ENCODE measurements at places on chromosomes 4 and X. TPM values are rescaled to one million over a fixed set of nuclear protein-coding genes. Genes with fewer than 3 reads are reported as not detected.
A peak's percentile ranks its signal among the peaks of the same experiment; 100 is the strongest.

XAGE2 gene
- total RNA-seq = not detected

FHDC1 gene
- total RNA-seq = 3.9 TPM

ARMCX1 gene
- 17.9 TPM for total RNA-seq

STK26 gene
- total RNA-seq = 5.3 TPM

DNA sequence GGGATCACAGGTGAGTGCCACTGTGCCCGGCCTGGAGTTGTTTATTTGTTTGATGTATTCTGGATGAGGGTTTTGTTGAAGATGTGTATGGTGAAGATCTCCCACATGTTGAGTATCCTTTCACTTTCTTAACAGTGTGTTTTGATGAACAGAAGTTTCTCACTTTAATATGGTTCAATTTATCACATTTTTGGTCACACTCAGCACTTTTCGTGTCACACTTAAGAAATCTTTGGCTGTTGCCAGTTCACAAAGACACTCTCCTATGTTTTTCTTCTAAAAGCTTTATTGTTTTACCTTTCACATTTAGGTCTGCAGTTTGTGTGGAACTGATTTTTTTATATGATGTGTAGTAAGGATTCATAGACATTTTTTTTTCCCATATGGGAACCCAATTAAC lies 16.6 kb upstream of the ZNF185 start:
- no peaks in the 10 kb centered on the region for H3K27me3 ChIP-seq
- H3K4me3 ChIP-seq = no peak overlapping the region
- no peaks in the 10 kb centered on the region for H3K4me1 ChIP-seq
- H3K27ac ChIP-seq = no peak overlapping the region
- DNase-seq = no peak

DNA sequence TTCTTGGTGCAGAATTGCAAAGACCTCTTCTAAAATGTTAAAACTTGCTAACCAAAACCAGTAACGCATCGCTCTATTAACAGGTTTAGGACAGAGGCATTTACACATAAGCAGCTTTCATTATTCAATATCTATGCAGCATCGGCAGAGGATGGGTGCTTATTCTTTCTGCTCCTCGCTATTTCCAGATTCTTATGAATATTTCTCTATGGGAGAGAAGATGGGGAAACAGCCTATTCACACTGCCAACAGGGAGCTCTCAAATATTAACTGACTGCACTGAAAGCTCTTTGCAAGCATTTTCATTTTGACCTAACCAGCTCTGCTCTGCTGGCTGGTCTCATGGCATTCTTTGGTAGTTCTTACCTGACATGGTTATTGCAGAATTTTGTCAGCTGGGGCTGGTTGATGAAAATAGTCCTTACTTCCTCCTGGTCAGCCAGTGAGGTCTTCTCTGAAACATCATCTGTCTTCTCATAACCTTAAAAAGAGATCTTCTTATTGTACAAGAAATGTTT lies 30.2 kb downstream of the ATP8A1 start:
- no peak for DNase-seq
- H3K4me1 ChIP-seq = peaks cover 21% of the 10 kb centered on the region
- no peak overlapping the region for H3K27ac ChIP-seq
- H3K27me3 ChIP-seq = no peaks in the 10 kb centered on the region
- no peaks in the 10 kb centered on the region for H3K36me3 ChIP-seq

DNA sequence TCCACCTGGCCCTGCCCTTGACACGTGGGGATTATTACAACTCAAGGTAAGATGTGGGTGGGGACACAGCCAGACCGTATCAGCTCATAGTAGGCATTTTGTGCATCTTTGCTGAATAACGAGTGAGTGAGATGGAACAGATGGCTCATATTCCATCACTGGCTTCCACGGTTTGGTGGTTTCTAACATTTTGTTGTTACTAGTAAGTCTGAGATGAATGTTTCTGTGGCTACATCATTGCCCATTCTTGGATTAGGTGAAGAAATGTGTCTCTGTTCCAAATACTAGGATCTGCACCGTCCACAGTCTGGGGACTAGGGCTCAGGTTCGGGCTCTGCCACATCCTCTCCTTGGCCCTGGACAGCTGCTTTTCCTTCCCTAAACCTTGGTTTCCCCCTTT lies 3.6 kb downstream of the ABLIM2 start:
- DNase-seq = no peak
- peaks cover 21% of the 10 kb centered on the region for H3K4me1 ChIP-seq
- H3K27me3 ChIP-seq = no peaks in the 10 kb centered on the region
- no peak overlapping the region for H3K4me3 ChIP-seq
- H3K36me3 ChIP-seq = no peaks in the 10 kb centered on the region

DNA sequence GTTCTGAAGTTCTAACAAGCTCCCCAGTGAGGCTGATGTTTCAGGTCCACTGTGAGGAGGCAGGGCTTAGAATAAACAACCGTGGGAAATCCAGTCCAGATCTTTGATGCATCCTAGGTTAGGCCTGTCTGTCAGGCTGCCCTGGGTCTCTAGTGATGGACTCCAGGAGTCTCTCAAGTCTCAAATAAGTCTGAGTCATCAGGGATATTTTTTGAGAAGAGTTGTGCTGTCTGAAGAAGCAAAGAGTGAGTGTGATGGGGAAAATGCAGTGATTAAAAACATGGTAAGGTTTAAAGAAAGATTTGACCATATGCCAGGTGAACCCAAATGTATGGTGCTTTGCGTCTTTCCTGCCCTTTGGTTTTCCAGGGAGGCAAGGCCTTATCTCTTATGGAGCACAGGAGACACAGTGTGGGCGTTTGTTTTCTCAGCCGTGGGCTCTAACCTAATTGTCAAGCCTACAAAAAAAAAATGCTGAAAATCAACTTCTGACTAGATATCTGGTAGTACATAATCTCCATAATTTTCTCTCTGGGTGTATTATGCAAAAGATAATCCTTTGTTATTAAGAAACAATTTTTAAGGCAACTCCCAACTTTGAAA lies 100.7 kb downstream of the PTTG2 start:
- no peaks in the 10 kb centered on the region for H3K27me3 ChIP-seq
- H3K27ac ChIP-seq = no peak overlapping the region
- no peak overlapping the region for H3K4me3 ChIP-seq
- peaks cover 3% of the 10 kb centered on the region for H3K4me1 ChIP-seq

DNA sequence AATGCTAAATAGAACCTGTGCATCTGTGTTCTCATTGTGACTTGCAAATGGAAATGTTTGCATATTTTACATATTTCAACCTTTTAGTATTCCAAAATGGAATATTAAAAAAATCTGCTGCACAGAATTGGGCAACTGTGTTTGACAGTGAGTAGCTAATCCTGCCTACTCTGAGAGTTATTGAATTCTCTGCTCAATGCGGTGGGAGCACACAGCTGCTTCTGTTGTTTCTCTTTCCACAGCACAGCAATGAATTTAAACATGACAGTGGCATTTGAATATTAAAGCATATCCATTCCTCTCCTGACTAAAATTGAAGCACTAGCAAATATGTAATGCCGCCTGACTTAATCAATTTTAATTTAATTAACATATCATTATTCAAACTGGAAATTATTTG lies 366.6 kb downstream of the GASK1B start:
- peaks cover 24% of the 10 kb centered on the region for H3K4me1 ChIP-seq
- no peaks in the 10 kb centered on the region for H3K36me3 ChIP-seq
- no peak overlapping the region for H3K27ac ChIP-seq
- DNase-seq = no peak
- H3K27me3 ChIP-seq = no peaks in the 10 kb centered on the region

GRCh38 chr4:58809366-58809765 lies 1699.2 kb upstream of the IGFBP7 start:
- no peak overlapping the region for H3K27ac ChIP-seq
- no peaks in the 10 kb centered on the region for H3K27me3 ChIP-seq
- no peak overlapping the region for H3K4me3 ChIP-seq

DNA sequence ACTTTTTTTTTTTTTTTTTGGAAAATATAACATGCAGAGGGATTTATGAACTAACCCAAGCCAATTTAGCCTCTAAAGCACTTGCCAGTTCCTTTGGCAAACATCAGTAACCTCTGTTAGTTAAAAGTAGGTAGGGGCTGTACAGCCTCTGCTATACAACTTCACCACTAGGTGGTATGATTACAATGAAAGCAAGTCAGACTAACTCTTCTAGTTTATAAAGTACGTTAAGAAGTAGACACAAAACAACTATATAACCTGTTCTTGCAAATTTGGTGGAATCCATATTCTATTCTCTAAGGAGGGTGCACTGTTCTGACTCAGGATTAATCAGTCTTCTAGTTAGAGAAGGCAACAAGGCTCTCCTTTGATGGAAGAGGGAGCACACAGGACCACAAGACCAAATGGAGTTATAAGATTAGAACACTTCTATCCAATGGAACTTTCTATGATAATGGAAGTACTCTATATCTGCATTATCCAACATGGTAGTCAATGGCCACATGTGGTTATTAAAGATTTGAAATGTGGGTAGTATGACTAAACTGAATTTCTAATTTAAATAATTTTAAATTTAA lies 12.8 kb downstream of the AIMP1 start:
- no peaks in the 10 kb centered on the region for H3K36me3 ChIP-seq
- no peaks in the 10 kb centered on the region for H3K27me3 ChIP-seq
- H3K4me1 ChIP-seq = peaks cover 5% of the 10 kb centered on the region
- no peak overlapping the region for H3K27ac ChIP-seq

GRCh38 chr4:147839200-147839599 lies 107.3 kb downstream of the ARHGAP10 start:
- no peaks in the 10 kb centered on the region for H3K27me3 ChIP-seq
- H3K4me3 ChIP-seq = no peak overlapping the region
- H3K4me1 ChIP-seq = no peaks in the 10 kb centered on the region
- no peaks in the 10 kb centered on the region for H3K36me3 ChIP-seq
- DNase-seq = no peak
- H3K27ac ChIP-seq = no peak overlapping the region

DNA sequence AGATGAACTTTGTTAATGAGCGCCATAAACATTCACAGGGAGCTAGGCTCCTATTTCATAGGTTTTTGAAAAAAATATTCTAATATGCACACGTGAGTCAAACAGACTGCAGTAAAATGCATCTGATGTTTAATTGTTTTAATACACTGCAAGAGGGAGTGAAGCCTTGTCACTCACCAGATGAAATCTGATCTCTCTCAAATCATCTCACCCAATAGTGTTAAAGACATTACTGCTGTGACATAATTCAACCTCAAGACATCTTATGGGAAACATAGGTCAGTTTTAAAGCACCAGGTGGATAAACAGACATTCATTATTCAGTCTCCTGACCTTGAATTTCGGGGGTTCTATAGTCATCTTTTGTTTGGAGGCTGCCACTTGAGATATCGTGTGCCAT lies 148.3 kb downstream of the MAML3 start:
- no peaks in the 10 kb centered on the region for H3K27me3 ChIP-seq
- no peak overlapping the region for H3K4me3 ChIP-seq
- H3K4me1 ChIP-seq = peaks cover 26% of the 10 kb centered on the region
- H3K27ac ChIP-seq = no peak overlapping the region
- DNase-seq = no peak

DNA sequence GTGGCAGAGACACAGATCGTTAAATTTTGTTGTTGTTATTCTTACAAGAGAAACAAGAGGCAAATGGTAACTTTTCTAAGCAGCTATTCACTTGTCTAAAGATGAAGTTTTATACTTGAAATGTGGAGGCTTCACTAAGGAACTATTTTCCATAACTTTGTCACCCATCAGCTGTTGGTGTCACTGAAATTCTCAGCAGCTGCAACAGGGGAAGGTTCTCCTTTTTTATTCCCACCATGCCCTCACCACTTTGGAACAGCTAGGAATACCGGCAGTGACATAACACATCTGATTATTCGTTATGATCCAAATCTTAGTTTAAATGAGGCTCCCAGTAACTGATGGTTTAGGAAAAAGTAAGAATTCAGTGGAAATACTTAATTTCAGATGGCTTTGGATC lies 147.0 kb upstream of the LEF1 start:
- H3K4me1 ChIP-seq = peaks cover 4% of the 10 kb centered on the region
- no peak for DNase-seq
- H3K4me3 ChIP-seq = no peak overlapping the region
- H3K27me3 ChIP-seq = no peaks in the 10 kb centered on the region
- H3K27ac ChIP-seq = no peak overlapping the region

- no peaks in the 10 kb centered on the region for H3K4me1 ChIP-seq
- H3K4me3 ChIP-seq = no peak overlapping the region
- no peak for DNase-seq
- no peak overlapping the region for H3K27ac ChIP-seq
Observed at GRCh38 chrX:153941336-153942252, 2.8 kb downstream of the RENBP start.

DNA sequence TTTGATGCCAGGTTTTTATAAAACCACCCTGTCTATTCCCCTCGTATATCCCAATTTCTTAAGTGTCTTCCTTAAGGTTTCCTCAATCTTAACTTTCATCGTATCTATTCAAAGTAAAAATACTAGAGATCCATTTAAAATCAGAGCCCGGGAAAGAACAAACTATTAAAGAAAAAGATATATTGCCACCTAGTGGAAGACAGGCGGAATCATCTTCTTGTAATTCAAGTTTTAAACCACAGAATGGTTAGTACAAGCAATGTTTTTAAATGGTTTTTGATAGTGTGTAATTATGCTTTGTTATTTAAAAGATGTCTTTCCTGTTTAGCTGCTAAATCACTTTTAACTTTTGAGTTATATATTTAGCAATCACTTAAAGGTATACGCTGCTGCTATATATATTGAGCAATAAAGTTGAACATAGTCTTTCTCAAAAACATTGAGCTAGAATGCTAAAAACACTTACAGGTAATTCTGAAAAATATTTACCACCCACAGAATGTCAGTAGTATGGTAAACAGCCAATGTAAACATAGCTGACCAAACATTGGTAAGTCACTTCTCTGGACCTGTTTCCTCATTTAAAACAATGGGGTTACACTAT lies 18.2 kb downstream of the PRDM8 start:
- H3K4me1 ChIP-seq = peaks cover 6% of the 10 kb centered on the region
- H3K27ac ChIP-seq = no peak overlapping the region
- DNase-seq = no peak
- no peaks in the 10 kb centered on the region for H3K36me3 ChIP-seq
- H3K27me3 ChIP-seq = no peaks in the 10 kb centered on the region

- DNase-seq = no peak
- no peaks in the 10 kb centered on the region for H3K36me3 ChIP-seq
- H3K4me3 ChIP-seq = no peak overlapping the region
- no peak overlapping the region for H3K27ac ChIP-seq
Observed at GRCh38 chrX:11481035-11481434, 184.7 kb downstream of the ARHGAP6 start.

DNA sequence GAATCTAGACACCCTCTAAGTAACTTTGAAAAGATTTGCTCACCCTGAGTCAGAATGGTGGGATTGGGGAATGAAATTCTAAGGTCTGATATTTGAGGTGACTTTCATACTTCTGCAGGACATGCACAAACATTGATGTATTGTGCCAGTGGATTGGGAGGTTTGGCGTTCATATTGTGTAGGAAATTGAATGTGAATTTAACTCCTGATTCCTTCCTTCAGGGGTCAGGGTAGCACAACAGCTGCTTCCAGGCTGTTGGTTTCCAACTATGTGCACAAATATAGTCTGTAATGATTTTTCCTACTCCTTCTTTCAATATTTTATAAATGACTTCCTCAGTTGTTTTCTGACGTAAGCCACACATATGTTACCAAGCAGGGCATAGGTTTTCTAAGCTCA lies 3.1 kb downstream of the IL1RAPL1 start:
- no peaks in the 10 kb centered on the region for H3K36me3 ChIP-seq
- no peak for DNase-seq
- H3K4me1 ChIP-seq = peaks cover 4% of the 10 kb centered on the region
- no peak overlapping the region for H3K4me3 ChIP-seq
- no peak overlapping the region for H3K27ac ChIP-seq

GRCh38 chr4:10115797-10116568 lies 616 bp downstream of the WDR1 start:
- peak overlapping the region; percentile 94 for H3K27ac ChIP-seq
- no peaks in the 10 kb centered on the region for H3K27me3 ChIP-seq
- H3K4me1 ChIP-seq = peaks cover 23% of the 10 kb centered on the region
- H3K4me3 ChIP-seq = peak overlapping the region; percentile 23
- DNase-seq = peak; percentile 47
- no peaks in the 10 kb centered on the region for H3K36me3 ChIP-seq

GRCh38 chr4:169051761-169052593 lies 41.9 kb upstream of the CBR4 start:
- H3K4me1 ChIP-seq = no peaks in the 10 kb centered on the region
- no peaks in the 10 kb centered on the region for H3K36me3 ChIP-seq
- no peak overlapping the region for H3K4me3 ChIP-seq
- H3K27ac ChIP-seq = no peak overlapping the region
